PC-9 (cell line): ENCODE measurements at places on chromosomes 2 and 18. TPM values are rescaled to one million over a fixed set of nuclear protein-coding genes. Genes with fewer than 3 reads are reported as not detected.

OR6B2 gene
- not detected in 2 replicates for total RNA-seq

MAL gene
- total RNA-seq, result 146 and 171 TPM in 2 replicates

ECEL1 gene
- total RNA-seq, result not detected in 2 replicates

MYO7B gene
- not detected in 2 replicates for total RNA-seq

ERICH2 gene
- 1.7 and 2.0 TPM in 2 replicates for total RNA-seq

TMEM247 gene
- not detected in 2 replicates for total RNA-seq

C2orf68 gene
- 46.0 and 48.6 TPM in 2 replicates for total RNA-seq

WBP1 gene
- total RNA-seq, result 68.0 and 74.7 TPM in 2 replicates

SERPINB11 gene
- total RNA-seq, result not detected in 2 replicates

LRATD1 gene
- total RNA-seq, result 3.8 TPM in 2 replicates

SOX11 gene
- not detected in 2 replicates for total RNA-seq

RGPD8 gene
- 5.0 and 7.0 TPM in 2 replicates for total RNA-seq

SMIM21 gene
- not detected in 2 replicates for total RNA-seq

SYT4 gene
- not detected in 2 replicates for total RNA-seq

LAMA1 gene
- total RNA-seq, result not detected in 2 replicates

NFU1 gene
- 29.3 and 35.1 TPM in 2 replicates for total RNA-seq

HNMT gene
- 16.6 TPM in 2 replicates for total RNA-seq

RIT2 gene
- total RNA-seq, result not detected in 2 replicates

GKN2 gene
- not detected in 2 replicates for total RNA-seq

NMS gene
- not detected in 2 replicates for total RNA-seq

TUBB6 gene
- 42.2 and 47.9 TPM in 2 replicates for total RNA-seq

LYG2 gene
- total RNA-seq, result not detected in 2 replicates

BCL11A gene
- total RNA-seq, result not detected in 2 replicates

ALMS1 gene
- 14.7 and 16.7 TPM in 2 replicates for total RNA-seq

SF3B6 gene
- total RNA-seq, result 106 and 123 TPM in 2 replicates

TBR1 gene
- total RNA-seq, result not detected in 2 replicates

UGT1A5 gene
- 71.3 and 91.2 TPM in 2 replicates for total RNA-seq

RAX gene
- not detected in 2 replicates for total RNA-seq

IL36G gene
- not detected in 2 replicates for total RNA-seq

PSME4 gene
- 58.3 and 99.5 TPM in 2 replicates for total RNA-seq

STARD7 gene
- 171 and 189 TPM in 2 replicates for total RNA-seq

ST8SIA3 gene
- total RNA-seq, result not detected in 2 replicates

PROM2 gene
- 129 and 147 TPM in 2 replicates for total RNA-seq

ANKRD30B gene
- total RNA-seq, result not detected in 2 replicates

RGPD4 gene
- not detected in 2 replicates for total RNA-seq

IL18RAP gene
- not detected in 2 replicates for total RNA-seq

PFN4 gene
- 1.2 and 2.6 TPM in 2 replicates for total RNA-seq

CHAC2 gene
- total RNA-seq, result 2.7 and 5.0 TPM in 2 replicates

ACMSD gene
- not detected in 2 replicates for total RNA-seq

POTEE gene
- total RNA-seq, result 0.20 TPM in 1 of 2 replicates, not detected in the other

TCF4 gene
- 0.08 and 0.74 TPM in 2 replicates for total RNA-seq

CLEC4F gene
- total RNA-seq, result not detected in 2 replicates
